ENCODE measurements at places on chromosomes 5 and 9. TPM values are rescaled to one million over a fixed set of nuclear protein-coding genes. Genes with fewer than 3 reads are reported as not detected.

DNA sequence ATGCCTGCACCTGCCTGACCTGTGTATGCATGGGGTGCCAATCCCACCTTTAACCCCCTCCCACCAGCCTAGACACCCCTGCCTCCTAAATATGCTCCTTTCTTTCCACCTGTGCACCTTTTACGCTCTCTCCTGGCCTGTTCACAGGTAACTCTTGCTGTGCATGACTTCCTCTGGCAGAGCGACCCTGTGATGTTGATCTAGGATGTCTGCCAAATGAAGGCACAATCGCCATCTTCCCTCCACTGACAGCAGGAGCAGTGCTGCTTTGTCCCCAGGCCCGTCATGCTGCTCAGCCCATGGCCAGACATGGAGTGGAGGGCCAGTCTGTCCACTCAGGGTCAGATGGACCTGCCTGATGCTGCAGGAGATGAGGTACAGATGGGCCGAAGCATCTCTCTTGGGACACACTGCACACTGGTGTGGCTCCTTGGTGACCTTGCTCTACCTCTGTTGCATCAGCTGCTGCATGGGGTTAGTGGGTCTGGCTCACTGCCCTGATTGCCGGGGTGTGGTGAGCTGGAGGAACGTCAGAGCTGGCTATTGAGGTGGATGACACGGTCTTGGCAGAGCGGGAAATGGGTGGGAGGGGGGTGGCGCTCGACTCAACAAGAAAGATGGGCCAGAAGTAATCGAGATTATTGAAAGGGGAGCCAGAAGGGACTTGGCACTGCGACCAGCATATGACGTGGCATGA is 101.7 kb upstream of the PITX1 start:
- peak; percentile 63 for DNase-seq

DNA sequence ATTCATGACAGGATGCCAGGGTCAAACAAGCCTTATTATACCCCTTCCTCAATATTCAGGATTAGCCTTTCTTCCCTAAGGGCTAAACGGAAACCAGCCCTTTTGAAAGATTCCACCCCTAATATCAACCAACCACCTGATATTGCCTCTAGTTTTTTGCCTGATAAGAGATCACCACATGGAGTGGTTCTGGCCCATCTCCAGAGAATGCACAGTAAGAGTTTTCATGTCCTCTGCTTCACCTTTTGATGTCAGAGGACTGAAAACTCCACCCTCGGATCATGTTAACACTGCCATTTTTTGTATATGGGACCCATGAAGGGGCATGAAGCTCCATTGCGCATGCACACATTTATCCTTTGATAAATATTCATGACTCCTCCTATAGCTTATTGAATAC is 5.8 kb upstream of the LNPEP start:
- DNase-seq: no peak

DNA sequence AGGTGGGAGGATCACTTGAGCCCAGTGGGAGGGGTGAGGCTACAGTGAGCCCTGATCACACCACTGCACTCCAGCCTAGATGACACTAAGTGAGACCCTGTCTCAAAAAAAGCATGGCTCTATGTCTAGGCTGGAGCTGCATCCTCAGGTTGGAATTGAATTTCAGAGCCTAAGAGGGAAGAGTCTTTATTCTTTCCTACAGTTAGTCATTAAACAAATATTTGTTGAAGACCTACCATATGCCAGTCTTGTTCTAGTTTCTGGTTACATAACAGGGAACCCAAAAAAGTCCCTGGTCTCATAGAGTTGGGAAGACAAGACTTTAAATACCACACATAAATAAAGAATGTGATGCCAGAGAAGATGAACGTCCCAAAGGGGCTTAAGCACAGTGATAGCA is 6.9 kb upstream of the GRPEL2 start:
- DNase-seq: no peak

GRCh38 chr5:141636106-141636412 is 590 bp downstream of the HDAC3 start:
- DNase-seq: no peak

The IGIP gene
- total RNA-seq: 2.5 TPM

The PIGO gene
- 16.6 TPM for total RNA-seq

- DNase-seq: no peak
These were observed 330.2 kb upstream of the NREP start for GRCh38 chr5:112087222-112087621.

DNA sequence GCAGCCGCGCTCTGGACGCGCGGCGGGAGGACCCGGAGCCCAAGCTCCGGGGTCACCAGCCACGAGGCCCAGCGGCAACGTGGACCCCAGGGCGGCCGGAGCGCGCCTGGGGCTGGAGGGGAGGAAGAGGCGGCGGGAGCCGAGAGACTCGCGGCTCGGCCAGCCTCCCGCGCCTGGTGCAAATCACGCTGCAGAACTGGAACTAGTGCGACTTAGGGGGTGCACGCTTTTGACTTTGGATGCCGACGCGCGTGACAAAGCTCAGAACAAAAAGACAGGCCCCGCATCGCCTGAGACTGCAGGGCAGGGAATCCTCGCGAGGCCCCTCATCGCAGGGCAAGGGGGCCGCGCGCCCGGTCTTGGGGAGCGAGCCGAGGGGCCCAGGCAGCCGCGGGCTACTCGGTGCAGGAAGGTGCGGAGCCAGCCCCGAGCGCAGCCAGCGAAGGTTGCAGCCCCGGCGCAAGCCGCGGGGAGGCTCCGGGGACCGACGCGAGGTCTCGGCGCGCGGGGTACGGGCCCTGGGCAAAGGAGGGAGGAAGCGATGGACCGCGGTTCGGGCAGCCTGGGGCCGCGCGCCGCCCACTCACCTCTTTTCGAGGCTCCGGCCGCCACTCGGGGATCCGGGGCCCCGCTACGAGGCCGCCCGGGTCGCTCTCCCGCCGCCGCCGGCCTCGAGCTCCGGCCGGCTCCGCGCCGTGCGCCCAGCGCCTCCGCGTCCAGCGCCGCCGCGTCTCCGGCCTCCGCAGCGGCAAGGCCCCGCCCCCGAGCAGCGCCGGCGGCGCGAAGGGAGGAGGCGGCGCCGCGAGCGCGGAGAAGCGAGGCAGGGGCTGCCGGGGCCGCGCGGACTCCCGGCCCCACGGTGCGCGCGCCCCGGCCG is at the start of gene GOLM1:
TSS of gene GOLM1 (minus strand) at position 735 of the 877 bp plus-strand sequence. CDS start 20,238 bp downstream, outside the sequence.
- DNase-seq: no peak

The DMRTA1 gene
- 0.88 TPM for total RNA-seq

The RAD50 gene
- 32.5 TPM for total RNA-seq

GRCh38 chr5:173745123-173745522 is 128.7 kb upstream of the BOD1 start:
- DNase-seq: no peak

DNA sequence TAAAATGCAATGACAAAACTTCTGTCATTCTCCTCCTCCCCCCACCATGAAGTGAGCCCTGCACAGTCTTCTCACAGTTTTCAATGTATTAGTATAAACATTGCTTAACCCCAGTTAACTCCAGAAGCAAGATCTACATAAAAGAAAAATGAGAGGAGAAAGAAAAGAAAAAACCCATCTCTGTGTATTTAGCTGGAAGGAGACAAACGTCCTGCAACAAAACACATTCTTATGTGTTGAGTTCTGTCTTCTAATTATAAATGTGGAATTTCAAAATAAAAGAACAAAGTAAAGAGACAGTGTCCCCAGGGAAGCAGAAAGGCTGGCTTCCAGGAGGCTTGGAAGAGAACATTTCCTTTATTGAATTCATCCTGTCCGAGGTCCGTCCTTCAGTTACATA is 491.9 kb upstream of the TUSC1 start:
- DNase-seq: peak; percentile 24

DNA sequence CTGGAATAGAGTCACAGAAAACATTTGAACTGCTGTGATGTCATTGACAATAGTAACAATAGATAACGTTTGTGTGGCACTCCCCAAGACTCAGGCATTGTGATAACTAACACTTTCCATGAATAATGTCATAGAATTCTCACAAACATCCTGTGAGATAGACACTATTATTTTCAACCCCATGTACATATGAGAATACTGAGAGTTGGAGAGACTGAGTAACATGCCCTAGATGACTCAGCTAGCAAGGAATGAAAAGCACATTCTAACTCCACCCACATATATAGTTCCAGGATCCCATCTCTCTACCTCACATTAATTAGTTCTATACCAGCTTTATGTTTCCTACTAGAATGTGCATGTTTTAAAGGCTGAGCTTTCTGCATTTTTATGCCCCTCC is 71.4 kb downstream of the ASTN2 start:
- DNase-seq: no peak

DNA sequence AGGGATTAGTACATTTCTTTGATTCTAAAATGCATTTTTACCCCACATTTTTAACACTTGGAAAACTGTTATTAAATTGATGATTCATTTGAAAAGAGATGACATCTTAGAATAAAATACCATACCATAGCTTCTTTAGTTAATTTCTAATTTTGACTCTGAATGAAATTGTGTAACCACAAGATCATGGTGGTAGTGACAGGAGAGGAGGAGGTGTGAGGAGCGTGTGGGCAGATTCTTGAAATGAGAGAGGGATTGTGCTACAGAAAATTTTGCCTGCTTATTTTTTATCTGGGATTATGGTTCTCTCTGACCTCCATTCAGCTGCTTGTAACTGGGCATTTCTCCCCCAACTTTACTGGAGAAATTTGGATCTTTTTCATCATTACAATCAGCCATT is 173.3 kb upstream of the CLINT1 start:
- DNase-seq: no peak

The PCDHGB6 gene
- total RNA-seq: 0.33 TPM

The ZNF454 gene
- total RNA-seq: not detected

DNA sequence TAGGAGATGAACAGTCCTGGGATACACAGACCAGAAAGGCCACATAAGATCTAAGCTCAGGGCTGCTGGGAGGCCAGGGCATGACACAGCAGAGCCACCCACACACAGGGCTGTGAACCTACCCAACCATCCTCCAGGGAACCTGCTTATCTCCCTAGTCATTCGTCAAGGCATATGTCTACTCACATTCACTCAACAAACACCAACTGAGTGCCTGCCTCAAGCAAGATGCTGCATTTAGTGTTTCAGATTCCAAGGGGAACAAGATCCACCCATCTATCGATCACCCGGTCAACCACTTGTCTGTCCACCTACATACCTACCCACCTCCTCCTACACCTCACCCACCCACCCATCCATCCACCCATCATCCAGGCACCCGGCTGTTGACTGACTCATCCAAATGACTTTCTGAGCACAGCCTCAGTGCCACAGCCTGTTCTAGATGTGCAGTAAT is 1.9 kb downstream of the DPM2 start:
- DNase-seq: no peak

DNA sequence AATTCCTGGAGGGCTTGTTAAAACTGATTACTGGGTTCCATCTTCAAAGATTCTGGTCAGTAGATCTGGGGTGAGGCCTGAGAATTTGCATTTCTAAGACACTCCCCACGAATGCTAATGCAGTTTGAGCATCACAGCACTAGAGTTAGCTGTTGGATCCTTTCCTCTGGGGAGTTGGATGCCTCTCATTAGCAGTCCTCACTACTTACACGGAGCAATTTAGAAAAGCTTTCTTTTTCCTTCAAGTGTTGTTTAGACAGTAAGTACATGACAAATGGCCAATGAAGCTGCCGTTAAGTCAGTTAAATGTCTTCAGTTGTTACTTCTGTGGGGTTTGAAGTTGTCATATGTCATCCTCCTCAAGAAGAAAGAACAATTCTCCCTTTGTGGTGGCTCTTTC is 74.9 kb upstream of the HMHB1 start:
- DNase-seq: no peak

The PCDHGA10 gene
- 5.3 TPM for total RNA-seq

- DNase-seq: peak; percentile 65
These were observed 147.1 kb downstream of the ZNF608 start for GRCh38 chr5:124599028-124599973.

The LIX1 gene
- total RNA-seq: not detected

The ABO gene
- not detected for total RNA-seq

The RABEPK gene
- 41.7 TPM for total RNA-seq

GRCh38 chr9:134225186-134225585 is 60.8 kb upstream of the RNU6ATAC start:
- no peak for DNase-seq

GRCh38 chr9:84054341-84055010 is 73.9 kb downstream of the RMI1 start:
- DNase-seq: no peak

DNA sequence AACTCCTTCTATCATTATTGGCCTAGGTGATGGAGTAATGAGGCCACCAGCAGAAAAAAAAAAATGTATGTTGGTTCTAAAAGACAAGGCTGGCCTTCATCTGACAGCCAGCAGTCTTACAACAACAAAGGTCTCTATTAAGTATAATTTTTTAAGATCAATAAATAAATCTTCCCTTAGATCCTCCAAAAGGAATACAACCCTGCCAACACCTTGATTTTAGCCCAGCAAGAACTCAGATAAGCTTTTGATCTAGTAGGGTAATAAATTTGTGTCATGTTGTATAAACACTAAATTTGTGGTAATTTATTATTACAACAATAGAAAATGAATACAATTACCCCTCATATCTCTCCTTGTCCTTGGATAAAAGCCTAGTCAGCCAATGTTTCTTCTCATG is 633.2 kb upstream of the FAM174A start:
- DNase-seq: no peak

- no peak for DNase-seq
These were observed 110.1 kb downstream of the MARCHF3 start for GRCh38 chr5:126920291-126920690.

The CCNJL gene
- 10.5 TPM for total RNA-seq

The CACNA1B gene
- total RNA-seq: not detected

The ADRA1B gene
- total RNA-seq: 1.6 TPM

- peak; percentile 69 for DNase-seq
These were observed 33.9 kb downstream of the SH3PXD2B start for GRCh38 chr5:172420235-172420939.

The TBC1D13 gene
- total RNA-seq: 43.6 TPM

The NFIL3 gene
- total RNA-seq: 7.3 TPM

The EDIL3 gene
- total RNA-seq: 75.7 TPM

- DNase-seq: no peak
These were observed 81.9 kb upstream of the RPS23 start for GRCh38 chr5:82360022-82360421.

The ZNF354C gene
- total RNA-seq: not detected

The SMIM33 gene
- total RNA-seq: not detected

The SLCO4C1 gene
- total RNA-seq: not detected

DNA sequence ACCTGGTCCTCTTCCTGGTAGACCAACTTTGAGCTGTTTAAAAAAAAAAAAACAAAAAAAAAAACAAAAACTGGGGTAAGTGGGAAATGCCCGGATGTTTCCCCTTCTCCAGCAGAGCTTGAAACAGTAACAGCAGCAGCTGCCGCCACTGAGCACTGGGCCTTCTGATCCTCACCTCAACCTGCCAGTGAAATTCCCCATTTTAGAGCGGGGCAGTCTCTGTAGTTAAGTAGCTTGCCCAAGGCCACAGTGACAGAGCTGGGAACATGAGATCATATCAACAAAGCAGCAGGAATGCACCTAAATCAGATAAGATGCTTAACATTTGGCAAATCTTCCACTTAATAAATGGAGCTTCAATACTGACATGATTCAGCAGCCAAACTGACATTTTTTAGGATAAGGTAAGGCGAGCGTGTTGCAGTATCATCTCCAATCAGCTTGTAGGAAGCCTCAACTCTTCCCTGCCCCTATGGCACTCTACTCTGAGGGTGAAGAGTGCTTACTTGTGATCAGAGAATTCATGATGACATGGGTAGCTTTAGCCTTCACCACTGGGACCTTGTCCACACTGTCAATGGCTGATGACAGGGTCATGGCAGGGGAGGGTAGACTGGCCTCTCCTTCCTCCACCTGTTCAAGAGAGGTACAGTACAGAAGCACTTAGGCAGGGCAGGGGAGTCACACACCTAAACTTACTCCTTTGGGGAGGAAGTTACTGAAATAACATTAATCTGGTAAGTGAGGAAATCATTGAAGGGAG is 9.3 kb downstream of the KIAA1191 start:
- DNase-seq: no peak

The LRRC19 gene
- total RNA-seq: not detected

Data from A172 (cell line).